ENCODE measurements at places on chromosomes 16 and 17.

GRCh38 chr16:58425756-58426494 lies 33.7 kb downstream of the GINS3 start:
- no peak for DNase-seq

DNA sequence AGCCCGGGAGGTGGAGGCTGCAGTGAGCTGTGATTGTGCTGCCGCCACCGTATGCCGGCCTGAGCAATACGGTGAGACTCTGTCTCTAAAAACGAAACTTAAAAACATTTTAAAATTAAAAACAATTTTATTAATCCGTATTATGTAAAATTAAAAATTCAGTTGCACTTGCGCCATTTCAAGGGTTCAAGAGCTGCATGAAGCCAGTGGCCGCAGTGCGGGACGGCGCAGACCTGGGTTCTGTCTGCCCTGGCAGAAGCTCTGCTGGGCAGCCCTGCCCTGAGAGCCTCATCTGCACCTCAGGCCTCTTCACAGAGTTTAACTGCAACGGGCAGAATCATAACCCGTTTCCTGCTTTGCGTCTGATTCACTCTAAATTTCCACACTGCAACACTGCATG lies 31.7 kb downstream of the TBC1D16 start:
- no peak for DNase-seq

DNA sequence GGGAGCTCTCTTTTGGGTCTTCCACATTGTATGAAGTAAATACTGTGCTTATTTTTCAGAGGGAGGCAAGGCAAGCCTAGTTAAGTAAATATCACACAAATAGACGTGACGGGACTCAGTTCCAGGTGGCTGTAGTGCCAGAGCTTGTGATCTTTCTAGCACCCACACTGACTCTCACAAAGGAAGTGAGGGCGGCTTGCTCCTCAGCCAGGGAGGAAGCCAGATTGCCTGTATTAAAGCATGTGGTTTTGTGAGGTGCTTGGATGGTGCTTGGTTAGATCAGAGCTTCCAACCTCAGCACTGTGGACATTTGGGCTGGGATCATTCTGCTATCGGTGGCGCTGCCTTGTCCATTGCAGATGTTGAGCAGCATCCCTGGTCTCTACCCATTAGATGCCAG lies 80.1 kb downstream of the VAT1L start:
- no peak for DNase-seq

- DNase-seq = no peak
These were observed 6.4 kb upstream of the FAM83G start for GRCh38 chr17:19010729-19011505.

All from fibroblast of skin of back (primary cell).